ENCODE measurements at places on chromosomes 7 and 10.

DNA sequence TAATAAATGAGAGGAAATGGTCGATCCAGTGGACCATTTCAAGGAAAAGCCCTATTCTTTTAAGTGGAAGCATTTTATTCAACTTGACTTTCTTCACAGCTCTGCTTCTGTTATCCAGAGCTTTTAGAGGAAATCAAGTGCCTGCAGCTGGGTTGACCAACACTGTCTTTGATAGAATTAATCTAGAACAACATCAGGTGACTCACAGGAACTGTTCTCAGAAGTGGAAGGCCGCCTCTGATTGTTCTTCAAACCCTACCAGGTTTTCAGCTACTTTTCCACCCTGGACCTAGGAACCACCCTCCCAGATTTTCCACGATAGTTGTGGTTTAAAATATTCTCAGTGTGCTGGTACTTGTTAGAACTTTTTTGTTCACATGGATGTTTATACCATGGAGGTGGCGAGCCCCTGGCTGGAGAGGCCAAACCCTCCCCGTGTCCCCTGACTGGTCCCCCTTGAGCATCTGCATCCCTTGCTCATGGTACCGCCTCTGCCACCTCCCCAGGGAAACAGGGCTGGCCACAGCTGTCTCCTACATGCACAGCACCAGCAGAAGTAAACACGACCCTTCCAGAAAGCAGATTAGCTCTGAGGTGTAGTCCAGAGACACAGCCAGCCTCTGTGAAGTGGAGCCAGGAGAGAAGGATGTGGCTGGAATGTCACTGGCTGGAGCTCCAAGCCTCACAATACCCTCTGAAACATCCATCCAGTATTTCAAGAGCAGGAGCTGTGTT lies 293.3 kb downstream of the USP6NL start:
- DNase-seq = no peak

DNA sequence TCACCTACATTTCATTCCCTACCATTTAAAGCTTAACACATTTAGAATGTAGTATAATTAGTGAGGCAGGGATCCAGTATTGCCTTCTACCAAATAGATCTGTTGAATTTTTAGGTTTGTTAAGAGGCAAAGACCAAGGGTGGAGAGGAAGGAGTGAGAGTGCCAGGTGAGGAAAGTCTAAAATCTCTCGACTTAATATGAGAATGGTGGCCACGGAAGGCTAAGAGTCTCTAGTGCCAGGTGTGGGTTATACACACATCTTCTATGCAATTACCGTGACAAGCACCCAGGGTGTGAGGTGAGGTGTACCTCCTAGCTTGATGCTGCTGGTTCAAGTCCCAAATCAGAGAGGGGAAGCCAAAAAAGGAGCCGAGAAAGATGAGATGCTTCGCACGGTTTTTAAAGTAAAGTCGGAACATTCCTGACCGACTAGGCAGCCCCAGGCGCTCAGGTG lies 439 bp downstream of the IQUB start:
- DNase-seq = no peak

GRCh38 chr7:12369756-12370155 lies 33.9 kb downstream of the VWDE start:
- DNase-seq = no peak

GRCh38 chr7:1193593-1194424 lies 33.8 kb upstream of the ZFAND2A start:
- peak; percentile 65 for DNase-seq

GRCh38 chr10:65416094-65416493 lies 1509.7 kb upstream of the LRRTM3 start:
- DNase-seq = no peak

- DNase-seq = no peak
Measured at GRCh38 chr10:70762441-70763175, 22.6 kb downstream of the TBATA start.

GRCh38 chr7:35869810-35870209 lies 69.0 kb downstream of the SEPTIN7 start:
- DNase-seq = no peak

DNA sequence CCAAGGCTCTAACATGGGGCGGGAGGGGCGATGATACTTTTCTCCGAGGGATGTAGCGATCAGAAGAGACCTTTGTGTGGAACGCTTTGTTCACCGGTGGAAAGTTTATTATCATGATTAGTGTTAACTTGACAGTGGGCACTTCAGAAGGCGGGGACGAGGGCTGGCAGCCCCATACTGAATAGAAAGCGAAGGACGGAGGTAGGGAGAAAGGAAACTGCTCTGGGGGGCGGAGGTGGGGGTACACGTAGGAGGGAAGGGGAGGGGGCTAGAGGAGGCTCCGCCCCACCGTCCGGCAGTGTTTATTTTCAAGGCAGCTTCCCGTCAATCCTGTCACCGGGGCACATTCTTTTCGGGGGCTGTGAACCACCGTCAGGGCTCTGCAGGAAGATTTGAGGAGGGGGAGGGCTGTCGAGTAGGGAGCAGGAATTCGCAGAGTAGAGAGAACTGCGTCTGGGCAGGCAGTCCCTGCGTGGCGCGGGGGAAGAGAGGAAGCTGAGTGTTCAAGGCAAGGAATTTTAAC lies 9.4 kb upstream of the NKX2-3 start:
- no peak for DNase-seq

DNA sequence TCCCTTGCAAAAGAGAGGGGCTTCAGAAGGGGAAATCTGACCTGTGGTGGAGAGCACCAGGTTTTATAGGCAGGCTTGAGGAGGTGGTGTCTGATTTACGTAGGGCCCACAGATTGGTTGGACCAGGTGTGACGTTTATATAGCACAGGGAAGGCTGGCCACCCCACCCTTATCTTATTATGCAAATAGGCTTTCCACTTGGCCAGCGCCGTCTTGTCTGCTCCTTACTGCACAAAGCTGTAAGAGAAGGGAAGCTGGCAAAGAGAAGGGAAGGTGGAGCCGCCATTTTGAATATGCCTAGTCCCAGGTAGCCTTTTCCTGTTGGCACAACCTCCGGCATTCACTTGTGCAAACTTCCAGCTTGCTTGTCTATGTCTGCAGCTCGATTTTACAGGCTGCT lies 221.4 kb downstream of the GATA3 start:
- no peak for DNase-seq

- DNase-seq = no peak
Measured at GRCh38 chr10:114808982-114809381, 12.6 kb upstream of the FHIP2A start.

DNA sequence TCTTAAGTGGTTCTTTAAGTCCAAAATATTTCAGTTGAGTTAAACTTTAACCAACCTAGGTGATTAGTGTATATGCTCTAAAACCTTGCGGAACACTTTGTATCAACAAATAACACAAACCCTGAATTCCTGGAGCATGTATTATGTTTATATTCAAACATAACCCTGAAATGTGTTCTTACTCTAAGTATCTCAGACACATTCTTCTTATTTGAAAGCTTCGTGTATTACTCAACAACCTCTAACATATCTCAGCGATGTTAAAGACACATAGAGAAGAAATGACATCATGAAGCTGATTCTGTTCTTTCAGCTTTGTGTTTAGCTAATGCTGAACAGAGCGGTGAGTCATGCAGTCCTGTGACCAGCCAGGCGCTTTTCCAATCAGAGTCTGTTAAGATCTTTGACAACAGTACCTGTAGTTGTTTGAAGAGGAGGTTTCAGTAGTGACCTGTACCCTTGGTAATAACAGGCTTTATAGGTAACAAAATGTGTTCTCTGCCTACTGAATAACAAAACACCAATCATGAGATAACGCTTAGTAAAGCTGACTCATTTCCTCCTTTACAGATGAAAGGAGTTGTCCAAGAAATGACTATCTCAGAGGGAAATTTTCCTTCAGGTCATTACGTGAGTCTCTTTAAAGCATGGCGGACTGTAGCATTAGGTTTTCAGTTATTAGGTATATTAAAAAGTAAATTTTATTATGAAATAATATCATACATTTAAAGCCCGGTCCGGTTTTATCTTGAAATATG lies 67.3 kb upstream of the KLF6 start:
- peak; percentile 72 for DNase-seq

DNA sequence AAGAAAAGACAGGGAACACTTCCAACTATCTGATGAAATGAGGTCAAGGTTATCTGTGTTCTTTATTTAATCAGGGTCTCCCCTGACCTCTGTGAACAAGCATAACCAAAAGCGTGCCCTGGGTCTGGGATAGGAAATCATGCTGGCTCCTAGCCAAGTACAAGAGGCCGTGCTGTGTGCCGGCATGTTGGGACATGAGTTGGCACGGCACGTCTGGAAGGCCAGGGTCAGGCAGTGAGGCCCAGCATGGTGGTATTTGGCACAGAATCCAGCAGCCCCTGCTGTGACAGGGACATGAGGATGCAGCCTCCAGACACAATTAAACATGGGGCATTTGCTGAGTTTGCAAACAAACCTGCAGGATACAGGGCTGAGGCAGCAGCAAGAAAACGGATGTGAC lies 320.4 kb downstream of the PLXNA4 start:
- no peak for DNase-seq

DNA sequence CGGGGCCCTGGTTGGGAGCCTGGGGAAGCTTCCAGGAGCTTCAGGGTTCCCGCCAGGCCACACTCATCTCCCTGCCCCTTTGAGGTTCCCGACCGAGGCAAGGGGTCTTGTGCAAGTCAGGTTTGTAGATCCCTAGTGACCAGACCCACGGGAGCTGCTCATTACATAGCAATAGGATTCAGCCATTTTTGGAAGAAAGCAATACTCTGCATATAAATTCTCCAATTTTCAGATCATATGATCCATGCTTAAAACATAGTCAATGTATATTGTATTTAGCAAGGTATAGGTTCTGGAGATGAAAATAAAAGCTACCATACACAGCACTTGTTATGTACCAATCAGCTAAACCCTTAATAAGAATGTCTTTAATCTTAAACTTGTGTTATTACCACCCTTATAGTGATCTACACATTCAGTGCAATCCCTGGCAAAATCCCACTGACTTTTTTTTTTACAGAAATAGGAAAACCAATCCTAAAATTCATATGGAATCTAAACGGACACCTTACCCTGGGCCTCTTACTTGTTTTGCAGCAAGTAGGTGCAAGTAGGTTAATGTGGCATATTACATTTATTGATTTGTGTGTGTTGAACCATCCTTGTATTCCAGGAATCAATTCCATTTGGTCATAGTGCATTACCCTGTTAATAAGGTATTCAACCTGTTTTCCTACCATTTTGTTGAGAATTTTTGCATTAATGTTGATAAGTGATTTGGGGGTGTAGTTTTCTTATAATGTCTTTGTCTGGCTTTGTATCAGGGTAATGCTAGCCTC lies 13.8 kb upstream of the FKBP9 start:
- DNase-seq = no peak

DNA sequence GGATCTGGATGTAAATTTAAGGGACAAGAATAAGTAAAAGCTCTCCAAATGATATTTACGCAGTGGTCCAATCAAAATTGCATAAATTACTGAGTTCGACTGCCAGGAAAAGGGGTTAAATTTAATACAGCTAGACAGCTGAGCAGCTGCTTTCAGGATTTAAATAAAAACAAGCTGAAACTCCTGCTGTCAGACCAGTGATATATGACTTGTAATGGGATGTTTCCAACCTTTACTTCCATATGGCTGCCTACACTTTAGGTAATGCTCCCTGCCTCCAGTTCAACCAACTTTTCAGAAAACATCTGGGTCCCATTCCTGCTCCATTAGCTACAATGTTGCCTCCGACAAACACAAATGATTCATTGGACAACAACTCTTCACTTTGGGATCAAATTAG lies 326.3 kb upstream of the DGKB start:
- no peak for DNase-seq

- peak; percentile 72 for DNase-seq
Measured at GRCh38 chr7:4775848-4776623, 613 bp downstream of the AP5Z1 start.
